ENCODE measurements at places on chromosomes 11 and 22.

- DNase-seq, result no peak
Observed at GRCh38 chr22:46738647-46739093, 618 bp upstream of the CERK start.

DNA sequence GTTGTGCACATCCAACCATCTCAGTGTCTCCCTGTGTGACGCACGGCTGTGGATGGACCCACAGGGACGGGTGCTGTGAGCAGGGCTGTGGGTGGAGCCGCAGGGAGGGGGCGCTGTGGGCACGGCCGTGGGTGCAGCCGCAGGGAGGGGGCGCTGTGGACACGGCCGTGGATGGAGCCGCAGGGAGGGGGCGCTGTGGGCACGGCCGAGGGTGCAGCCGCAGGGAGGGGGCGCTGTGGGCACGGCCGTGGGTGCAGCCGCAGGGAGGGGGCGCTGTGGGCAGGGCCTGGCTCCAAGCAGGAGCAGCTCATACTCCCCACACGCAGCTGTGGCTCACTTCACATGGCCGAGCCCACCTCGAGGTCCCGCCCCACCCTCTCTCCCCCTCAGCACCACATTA, 6.0 kb upstream of the MAPK11 start:
- no peak for DNase-seq

GRCh38 chr11:121688055-121688491, 235.3 kb upstream of the SORL1-AS1 start:
- no peak for DNase-seq

DNA sequence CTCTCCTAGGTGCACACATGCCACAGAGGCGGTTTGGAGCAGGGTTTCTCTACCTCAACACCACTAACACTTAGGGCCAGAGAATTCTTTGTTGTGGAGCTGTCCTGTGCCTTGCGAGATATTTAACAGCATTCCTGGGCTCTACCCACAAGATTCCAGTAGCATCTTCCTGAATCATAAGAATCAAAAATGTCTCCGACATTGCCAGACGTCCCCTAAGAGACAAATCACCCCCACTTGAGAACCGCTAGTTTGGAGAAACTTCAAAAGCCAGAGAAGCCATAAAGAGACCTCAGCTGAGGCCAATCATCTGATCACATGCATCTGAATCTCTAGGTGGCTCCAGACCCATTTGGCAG, 16.1 kb downstream of the MFNG start:
- DNase-seq, result no peak

DNA sequence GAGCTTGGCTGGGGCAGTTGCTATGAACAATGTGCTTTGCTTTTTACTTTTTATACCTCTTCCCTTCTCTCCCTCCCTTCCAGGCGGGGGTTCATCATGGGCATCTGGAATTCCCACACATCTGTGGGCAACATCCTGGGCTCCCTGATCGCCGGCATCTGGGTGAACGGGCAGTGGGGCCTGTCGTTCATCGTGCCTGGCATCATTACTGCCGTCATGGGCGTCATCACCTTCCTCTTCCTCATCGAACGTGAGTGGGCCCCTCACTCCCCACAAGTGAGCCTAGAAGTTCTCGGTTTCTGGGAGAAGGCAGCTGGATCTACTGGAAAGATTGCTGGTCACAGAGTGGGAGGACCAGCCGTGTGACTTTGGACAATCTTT, 17.4 kb downstream of the SLC37A2 start:
- no peak for DNase-seq

DNA sequence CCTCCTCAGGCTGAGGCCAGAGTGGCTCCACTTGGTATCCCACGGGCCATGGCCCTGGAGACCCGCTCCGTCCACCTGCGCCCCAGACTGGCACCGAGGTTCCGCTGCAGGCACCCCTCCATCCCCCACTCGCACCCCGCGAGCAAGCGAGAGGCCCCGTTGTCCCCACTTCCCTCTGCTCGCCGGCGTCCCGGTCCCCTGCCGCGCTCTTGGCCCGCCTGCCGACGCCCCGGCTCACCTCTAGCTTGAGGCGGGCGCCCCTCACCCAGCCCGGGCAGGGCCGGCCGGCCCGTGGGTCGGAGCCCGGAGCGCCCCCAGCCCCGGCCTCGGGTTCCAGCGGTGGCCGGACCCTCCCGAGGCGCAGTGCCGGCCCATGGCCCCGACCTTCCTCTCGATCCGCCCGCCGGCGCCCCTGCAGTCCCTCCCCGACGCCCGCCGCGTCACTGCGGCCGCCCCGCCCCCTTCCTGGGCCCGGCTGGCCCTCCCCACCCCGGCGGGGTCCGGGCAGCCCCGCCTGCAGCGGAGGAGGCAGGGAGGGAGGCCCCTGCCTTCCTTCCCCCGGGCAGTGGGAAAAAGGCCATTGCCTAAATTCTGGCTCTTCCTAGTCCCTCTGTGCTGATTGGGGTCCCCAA, at the start of gene PITPNM1:
Gene PITPNM1 (minus strand): TSS at position 414 of the 632 bp plus-strand sequence. CDS start 1,183 bp downstream, outside the sequence.
- DNase-seq, result peak; percentile 49

DNA sequence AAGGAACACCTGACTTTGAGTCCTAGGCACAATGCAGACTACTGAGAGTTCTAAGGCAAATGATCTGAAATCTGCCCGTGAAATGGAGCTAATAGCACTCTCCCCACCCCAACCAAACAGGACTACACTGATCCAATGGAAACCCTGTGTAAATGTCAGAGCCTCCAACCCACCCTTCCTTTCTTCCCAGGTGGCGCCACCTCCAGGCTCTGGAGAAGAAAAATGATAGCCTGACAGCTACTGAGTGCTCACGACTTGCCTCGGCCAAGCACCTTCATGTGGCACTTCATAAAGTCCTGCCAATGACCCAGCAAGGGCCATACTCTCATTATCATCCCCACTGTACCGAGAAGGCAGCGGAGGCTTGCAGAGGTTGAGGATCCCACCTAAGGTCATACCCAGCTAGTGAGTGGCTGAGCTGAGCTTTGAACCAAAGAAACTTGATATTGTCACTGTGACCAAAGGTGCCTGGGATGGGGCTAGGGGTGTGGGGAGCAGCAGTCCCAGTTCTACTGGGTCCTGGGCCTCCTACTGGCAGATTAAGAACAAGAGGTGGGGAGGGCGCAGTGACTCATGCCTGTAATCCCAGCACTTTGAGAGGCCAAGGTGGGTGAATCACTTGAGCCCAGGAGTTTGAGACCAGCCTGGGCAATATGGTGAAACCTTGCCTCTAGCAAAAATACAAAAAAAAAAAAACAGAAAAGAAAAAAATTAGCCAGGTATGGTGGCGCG, 20.5 kb downstream of the TST start:
- no peak for DNase-seq

GRCh38 chr11:34836958-34837856, 79.0 kb downstream of the APIP start:
- no peak for DNase-seq

- DNase-seq, result no peak
Observed at GRCh38 chr11:120182372-120182771, 28.5 kb upstream of the OAF start.

- DNase-seq, result no peak
Observed at GRCh38 chr11:87628026-87628580, 547.1 kb downstream of the RAB38 start.

- no peak for DNase-seq
Observed at GRCh38 chr22:30994960-30995359, 25.9 kb downstream of the TUG1 start.

GRCh38 chr22:28154861-28155260, 235.8 kb upstream of the PITPNB start:
- no peak for DNase-seq

GRCh38 chr11:132788816-132789325, 743.4 kb downstream of the OPCML start:
- no peak for DNase-seq

- DNase-seq, result no peak
Observed at GRCh38 chr11:68928136-68928880, 24.6 kb downstream of the IGHMBP2 start.

DNA sequence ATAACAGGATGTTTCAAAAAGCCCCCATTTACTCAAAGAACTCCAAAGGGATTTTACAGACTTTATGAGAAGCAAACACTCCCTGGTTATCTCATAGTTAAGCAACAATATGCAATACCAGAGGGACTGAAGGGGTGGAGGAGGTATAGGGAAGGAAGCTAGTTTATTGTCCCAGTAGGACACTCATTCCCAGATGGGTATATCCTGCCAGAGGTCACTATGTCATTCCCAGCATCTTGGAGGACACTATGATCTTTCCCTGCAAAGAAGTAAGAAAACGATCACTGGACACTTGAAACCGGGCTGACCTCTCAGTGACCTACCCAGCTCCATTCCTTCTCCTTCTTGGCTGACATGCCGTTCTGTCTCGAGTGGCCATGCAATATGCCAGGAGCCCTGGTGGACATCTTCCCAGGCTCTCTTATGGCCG, 114.5 kb downstream of the NAT10 start:
- no peak for DNase-seq

- no peak for DNase-seq
Observed at GRCh38 chr11:112363527-112363926, 102.9 kb upstream of the PLET1 start.

DNA sequence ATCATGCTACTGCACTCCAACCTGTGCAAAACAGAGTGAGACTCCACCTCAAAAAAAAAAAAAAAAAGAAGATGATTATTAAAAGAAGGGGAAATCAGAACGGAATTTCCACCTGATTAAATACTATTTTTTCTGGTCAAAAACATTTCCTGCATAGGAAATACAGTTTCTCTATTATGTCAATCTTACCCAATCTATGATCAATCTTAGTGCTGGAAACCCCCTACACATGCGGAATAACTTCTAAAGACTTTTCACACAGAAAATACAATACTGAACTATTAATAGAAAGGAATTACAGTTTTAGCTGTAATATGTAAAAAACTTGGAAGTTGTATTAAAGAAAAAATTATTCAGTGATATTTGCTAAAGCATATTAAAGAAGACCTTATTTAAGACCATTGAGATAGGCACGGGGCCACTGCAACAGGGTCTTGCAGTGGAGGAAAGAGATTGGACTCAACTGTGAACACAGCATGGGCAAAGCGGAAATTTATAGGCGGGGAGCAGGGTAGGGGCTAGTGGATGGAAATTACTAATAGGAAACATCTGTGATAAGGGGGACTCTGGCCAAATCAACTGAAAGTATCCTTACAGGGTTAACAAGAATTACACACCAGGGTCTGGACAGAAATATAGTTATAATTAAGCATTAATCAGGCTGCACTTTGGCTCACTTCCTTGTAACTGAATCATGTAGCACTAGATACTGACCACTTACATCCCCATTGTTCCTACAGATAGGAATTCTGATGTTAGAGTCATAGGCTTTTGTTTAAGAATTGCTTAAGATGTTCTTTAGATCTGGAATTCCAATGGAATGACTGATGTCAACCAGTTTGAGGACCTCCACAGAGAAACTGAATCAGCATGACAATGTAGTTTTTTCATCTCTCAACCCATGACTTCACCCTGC, 411.5 kb upstream of the DDI1 start:
- no peak for DNase-seq

DNA sequence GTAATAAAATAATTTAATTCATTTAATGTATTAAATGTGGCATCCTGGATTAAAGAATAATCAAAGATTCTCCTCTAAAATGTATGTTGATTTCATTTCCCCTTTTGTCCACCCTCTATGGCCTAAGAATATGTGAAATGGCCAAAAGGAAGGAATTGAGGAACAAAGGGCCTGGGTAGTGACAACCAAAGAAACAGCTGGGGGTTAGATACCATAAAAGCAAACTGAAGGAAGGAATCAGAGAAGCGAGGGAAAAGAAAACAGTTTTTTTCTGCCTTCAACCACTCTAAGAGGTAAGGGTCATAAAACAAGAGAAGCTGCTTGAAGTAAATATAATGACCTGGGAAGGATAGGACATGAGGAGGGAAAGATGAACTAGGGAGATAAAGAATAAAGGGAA, 139.3 kb downstream of the FAM76B start:
- no peak for DNase-seq

GRCh38 chr11:2299773-2300172, 1.9 kb downstream of the C11orf21 start:
- no peak for DNase-seq
